ENCODE measurements at places on chromosomes 3 and 15.

GRCh38 chr15:66848116-66848515 is 146.1 kb downstream of the SMAD6 start:
- no peak for DNase-seq

DNA sequence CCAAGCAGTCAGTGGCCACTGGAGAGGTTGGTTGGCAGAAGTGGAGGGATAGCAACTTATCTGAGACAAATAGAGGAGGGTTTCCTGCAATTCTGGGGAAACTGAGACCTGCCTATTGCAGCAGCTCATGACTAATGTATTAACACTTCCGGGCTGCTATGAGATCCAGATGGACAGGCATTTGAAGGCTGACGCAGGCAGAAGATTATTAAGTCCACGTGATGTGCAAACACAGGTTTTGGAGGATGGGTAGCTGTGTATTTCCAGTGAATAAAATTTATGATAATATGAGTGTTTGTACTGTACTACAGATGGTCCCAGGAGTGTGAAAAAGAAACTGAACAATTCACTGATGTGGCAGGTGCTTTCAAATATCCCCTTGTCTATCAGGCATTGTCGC is 28.5 kb upstream of the CFAP161 start:
- DNase-seq: no peak

DNA sequence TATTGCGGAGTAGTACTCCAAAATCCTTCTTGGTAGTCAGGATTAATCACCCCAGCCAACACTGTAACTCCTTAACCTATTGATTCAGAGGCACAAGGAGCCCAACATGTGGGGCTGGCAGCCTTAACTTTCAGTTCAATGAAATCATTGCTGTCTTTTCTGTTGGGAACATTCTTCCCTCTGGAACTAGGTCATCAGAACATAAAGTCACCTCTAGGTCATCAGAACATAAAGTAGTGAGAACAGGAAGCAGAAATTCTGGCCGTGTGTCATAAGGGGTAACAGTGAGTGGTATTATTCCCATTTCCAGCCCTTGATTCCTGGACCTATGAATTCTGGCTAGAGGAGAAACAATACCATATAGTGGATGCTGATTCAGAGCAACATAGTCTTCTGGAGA is 71.5 kb upstream of the TNIK start:
- no peak for DNase-seq

- no peak for DNase-seq
Measured at GRCh38 chr3:53728606-53729005, 117.6 kb downstream of the CHDH start.

- no peak for DNase-seq
Measured at GRCh38 chr3:134251731-134252391, 1.2 kb upstream of the RYK start.

- no peak for DNase-seq
Measured at GRCh38 chr3:82236257-82236656, 474.8 kb upstream of the GBE1 start.

DNA sequence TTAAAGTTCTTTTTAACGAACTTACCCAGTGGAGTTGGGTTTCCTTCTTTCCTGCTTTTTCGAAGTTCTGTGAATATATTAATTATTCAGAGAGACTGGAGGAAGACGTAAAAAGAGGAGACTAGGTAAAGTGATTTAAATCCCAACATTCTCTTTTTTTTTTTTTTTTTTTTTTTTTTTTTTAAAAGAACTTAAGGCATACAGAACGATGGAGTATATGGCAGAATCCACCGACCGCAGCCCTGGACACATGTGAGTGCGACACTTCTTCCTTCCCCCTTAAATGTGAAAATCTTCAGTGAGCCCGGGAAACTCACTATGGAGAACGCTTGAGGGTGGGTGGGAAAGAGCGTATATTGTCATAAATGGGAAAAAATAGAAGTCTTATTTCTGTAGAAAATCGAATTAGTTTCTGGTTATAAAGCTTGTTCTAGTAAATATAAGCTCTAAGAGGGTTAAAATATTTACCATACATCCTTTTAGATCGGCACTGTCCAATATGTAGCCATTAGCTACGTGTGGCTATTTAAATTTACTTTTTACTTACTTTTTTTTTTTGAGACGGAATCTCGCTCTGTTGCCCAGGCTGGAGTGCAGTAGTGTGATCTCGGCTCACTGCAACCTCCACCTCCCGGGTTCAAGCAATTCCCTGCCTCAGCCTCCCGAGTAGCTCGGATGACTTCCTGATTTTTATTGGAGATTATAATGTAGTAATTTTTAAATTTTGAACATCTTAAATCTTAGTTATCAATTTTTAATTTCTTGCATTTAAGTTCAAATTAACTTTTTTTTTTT is 892 bp downstream of the NMD3 start:
- no peak for DNase-seq
